Brain microvascular endothelial cell (primary cell): ENCODE measurements at places on chromosomes 11 and 22.

DNA sequence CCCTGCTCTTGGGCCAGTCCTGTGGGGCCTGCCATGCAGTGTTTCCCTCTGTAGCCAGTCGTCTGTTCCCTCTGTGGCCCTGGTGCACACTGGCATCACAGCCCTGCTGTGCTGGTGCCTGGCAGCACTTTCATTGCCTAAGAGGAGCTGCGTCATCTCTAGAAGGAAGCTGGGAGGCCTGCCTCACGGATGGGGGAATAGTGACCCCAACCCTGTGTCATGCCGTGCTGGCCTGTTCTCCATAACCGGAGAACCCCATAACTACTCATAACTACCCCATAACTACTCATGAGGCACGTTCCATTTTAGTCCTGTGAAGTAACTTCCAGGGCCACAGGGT, 14.0 kb downstream of the RAB36 start:
- no peak for DNase-seq

GRCh38 chr11:64241491-64242374, 838 bp downstream of the FKBP2 start:
- DNase-seq, result no peak

GRCh38 chr11:79484872-79485271, 44.0 kb upstream of the TENM4 start:
- no peak for DNase-seq

- no peak for DNase-seq
Measured at GRCh38 chr11:62579252-62579651, 5.6 kb upstream of the EEF1G start.

DNA sequence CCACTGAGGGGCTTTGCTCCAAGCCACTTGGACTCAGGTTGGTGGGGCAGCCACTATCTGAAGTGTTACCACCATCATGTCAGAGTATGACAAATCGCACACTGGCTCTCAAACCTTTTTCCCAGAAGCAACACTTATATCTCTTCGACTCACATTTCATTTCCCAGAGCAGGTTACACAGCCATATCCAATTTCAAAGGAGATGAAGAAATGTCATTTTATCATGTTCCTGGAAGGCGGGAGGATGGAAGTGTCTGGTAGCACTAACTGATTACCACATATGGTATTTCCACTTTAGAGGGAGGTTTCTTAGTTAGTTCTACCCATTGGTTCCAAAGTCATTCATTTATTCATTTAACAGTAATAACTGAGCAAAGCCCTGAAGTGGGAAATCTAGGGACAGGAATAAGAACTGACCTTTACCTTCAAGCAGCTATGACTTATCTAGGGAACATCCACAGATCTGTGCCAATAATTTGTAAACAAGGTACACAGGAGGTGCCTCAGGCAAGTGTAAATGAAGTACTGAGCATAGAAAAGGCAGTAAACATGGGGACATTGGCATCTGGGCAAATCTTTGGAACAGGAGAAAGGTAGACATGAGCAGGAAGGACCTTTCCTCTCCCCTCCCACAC, 54.9 kb upstream of the LRRC55 start:
- DNase-seq, result no peak

DNA sequence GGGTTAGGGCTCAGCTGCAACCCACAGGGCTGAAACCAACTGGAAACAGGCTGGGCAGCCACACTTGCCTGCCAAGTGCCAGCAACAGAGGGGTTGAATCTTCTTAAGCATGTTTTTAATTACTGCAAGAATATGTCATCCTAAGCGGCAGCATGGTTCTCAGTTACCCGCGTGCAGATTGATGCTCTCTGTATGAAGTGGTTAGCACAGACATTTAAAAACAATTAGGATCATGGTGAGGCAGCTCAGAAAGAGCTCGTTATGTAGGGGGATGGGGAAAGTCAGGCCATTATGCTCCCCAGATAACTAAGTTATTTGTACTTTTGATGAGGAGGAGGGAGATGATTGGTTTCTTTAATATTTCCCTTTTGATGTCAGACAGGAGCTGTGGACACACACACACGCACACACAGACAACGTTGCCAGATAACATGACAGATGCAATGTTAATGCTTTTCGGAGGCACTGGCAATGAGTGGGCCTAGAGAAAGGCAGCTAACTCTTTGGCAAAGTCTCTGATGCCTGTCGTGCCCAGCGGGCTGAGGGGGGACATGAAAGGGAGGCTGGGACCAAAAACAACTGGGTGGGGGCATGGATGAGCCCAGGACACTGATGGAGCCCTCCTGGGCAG, 389.7 kb downstream of the NXPE2 start:
- no peak for DNase-seq

DNA sequence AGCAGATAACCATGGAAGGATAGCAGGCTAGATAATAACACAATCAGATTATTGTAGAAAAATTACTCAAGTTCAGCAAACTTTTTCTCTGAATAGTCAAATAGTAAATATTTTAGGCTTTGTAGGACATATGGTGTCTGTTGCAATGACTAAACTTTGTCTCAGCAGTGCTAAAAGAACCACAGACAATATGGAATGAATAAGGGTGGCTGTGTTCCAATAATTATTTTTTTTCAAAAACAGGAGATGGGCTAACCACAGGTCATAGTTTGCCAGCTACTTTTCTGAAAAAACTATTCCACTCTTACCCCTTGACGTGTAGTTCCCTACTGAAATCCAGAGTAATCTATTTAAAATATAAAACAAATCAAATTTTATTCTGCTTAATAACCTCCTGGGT, 153.9 kb upstream of the LRRC4C start:
- DNase-seq, result no peak

GRCh38 chr11:1548221-1549070, 23.6 kb downstream of the DUSP8 start:
- DNase-seq, result peak; percentile 43

DNA sequence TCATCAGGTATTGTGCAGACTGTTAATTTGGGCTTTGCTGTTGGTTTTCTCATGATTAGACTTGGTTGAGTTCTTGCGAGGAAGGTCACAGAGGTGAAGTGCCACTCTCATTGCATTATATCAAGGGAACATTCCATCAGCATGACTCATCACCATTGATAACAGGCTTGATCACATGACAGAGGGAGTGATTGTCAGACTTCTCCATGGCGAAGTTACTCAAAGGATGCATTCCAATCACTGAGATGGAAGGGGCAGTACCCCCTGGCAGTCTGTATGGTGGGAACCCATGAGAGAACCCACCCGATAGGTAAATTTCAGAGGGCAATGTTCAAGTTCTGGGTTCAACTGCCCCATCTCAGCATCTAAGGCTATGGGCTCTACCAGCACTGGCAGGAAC, 19.4 kb upstream of the P2RY2 start:
- DNase-seq, result peak; percentile 32

GRCh38 chr22:37165940-37166674, 16.4 kb upstream of the IL2RB start:
- DNase-seq, result no peak

DNA sequence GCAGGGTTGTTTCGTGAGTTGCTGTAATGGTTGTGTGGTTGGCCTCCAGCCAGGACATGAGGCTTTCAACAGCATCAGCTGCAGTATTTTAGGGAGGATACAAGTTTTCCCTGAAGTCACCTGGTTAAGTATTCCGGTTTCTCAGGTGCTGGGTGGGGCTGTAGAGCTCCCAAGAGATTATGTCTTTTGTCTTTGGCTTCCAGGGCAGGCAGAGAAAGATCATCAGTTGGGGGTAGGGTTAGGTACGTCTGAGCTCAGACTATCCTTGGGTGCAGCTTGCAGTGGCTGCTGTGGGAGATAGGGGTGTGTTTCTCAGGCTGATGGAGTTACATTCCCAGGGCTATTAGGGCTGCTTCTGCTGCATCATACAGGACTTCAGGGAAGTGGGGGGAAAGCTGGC, 47.5 kb upstream of the MRGPRX1 start:
- no peak for DNase-seq

- no peak for DNase-seq
Measured at GRCh38 chr22:49469896-49470740, 357.6 kb downstream of the BRD1 start.

- no peak for DNase-seq
Measured at GRCh38 chr22:44211946-44212930, 31.5 kb downstream of the PARVG start.

DNA sequence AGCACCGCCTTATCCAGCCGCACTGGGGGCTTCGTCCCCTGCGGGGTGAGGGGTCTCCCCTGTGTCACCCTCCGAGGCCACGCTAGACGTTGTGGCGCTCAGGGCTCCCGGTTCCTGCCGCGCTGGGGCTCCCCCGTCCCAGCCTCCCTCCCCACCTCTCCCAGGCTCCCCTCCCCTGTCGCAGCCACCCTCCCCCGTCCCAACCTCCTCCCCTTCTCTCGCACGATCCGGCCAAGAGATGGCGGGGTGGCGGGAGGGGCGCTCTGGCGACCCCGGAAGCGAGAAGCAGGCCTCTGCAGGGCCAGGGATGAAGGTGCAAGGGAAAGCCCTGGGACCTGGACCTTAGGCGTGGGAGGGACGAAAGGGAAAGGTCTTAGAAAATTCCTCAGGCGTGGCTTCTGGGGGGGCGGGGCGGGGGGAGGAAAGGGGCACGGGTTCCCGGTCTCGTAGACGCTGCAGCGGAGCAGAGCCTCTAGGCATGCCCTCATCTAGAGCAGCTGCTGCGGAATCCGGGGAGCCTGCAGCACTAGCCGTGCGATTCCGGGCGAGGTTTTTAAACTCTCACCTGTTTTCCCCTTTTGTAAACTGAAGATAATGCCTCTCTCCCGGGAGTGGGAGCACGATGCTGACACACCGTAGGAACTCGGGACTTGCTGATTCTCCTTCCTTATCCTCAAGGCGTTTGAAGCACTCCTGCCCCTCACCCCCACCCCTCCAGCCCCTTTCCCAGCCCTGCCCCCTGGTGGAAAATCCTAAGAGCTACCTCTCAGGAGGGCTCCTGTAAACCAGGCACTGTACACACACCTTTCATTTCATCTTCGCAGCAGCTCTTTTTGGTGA, 14.4 kb downstream of the KCNJ5 start:
- no peak for DNase-seq

DNA sequence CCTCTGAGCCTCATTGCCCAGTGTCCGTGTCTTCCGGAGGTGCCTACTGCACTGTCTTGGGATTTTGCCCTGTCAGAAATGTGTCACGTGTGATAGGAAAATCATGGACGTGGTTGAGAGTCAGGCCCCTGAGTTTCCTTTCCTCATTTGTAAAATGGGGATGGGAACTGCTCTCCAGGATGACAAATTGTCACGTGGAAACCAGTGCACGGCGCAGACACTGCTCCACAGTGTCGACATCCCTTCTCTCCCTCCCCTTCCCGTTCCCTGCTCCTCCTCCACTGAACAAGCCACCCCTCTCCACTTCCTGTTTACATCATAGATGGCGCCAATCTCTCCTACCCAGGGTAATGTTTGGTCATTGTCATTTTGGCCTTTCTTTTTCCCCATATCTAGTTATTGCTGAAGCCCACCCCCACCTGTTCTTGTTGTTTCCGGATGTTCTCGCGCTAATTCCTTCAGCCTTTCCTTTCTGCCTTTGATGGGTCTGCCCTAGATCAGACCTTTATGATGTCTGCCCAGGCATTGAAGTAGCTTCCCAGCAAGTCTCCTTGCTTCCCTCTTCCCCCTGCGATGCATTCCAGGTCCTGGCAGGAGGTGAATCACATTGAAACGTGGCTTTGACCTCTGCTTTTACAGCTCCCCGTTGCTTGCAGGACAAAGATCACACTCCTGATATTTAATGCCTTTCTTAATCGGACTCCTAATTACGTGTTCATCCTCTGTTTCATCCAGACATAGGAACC, 91.8 kb downstream of the TBC1D22A start:
- DNase-seq, result peak; percentile 14
